ENCODE measurements at places on chromosomes 3 and 15.
A peak's percentile ranks its signal among the peaks of the same experiment; 100 is the strongest.

- DNase-seq: no peak
Observed at GRCh38 chr3:142787719-142788118, 63.9 kb downstream of the TRPC1 start.

DNA sequence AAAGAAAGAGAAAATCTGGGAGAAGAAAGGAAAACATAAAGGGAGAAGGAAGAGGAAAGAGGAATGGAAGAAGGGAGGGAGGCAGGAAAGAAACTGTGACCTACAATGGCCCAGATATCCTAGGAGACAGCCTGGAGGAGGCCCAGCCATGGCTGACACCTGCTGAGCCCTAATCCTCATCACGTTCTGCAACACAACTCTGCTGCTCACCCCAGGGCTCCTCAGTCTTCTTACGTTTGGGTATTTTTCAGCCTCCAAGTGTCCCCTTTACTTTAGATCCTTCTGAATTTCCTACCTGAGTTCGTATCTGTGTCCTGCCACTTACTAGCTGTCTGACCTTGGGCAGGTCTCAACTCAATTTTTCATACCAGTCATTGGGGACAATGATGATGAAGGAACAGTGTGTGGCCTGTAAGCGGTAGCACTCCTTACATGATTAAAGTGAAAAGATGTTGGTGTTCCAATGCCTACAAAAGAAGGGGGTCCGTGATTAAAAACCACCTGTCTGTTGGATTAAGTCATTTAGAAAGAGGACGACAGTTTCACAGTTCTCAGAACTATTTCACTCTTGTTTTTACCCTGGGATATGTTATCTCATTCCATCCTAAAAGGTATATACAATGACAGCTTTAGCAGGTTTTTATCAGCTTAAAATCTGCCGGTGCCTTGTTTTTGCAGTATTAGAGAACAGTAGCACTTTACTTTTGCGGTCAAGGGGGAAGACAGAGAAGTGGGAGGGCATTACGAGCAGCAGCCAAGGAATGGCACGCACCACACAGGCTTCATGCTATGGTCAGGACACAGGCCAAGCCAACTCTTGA lies 47.4 kb downstream of the CCR4 start:
- no peak for DNase-seq

DNA sequence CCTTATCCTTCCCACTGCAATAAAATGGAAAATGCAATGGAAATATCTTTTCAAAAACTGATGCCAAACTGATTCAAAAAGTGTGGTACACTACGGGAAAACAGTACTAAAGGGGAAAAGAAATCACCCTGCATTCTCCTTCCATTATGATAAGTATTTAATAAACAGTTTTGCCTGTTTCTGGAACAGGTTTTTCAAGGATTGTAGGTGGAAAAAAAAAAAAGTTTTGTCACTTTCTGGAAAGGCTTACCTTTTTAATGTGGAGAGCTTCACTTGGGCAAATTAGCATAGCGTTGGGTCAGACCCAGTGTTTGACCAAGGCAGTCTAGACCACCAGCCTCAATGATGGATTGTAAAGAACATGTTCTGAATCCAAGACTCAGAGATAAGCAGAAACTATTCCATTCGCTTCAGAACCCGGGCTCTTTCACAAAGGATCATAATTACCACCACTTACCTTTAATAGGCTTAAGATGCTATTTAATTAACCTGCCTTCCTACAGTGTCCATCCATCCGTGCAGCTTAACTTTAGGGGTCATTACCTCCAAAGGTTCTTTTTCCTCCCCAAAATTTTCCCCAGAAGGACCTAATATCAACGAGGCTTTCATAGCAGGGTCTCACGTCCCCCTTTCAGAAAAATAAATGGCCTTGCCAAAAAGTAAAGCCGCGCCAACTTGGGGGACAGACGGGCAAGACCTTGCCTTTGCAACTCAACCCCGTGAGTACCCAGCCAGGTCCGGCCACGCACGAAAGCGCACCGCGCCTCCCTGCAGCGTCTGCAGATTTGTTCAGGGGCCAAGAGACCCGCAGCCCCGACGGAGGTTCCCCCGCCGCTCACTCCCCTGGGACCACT lies 1.0 kb downstream of the DCBLD2 start:
- DNase-seq: peak; percentile 17

DNA sequence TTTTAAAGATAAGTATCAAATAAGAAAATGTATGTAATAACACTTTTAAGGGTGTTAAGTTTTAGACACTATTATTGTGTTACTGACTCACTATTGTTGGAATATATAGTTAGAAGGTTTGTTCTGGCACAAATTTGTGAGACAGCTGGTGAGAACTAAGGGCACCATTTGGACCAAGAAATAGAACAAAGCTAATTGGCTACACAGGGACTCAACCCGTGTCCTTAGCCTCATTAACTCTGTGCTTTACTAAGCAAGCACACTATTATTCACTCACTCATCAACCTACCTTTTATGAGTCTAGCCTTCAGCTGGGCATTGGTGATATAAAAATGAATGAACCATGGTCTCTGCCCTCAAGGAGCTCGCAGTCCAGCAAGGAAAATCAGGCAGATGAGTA lies 4.1 kb upstream of the UNC13C start:
- DNase-seq: no peak

- no peak for DNase-seq
Observed at GRCh38 chr3:124209426-124209825, 217.5 kb upstream of the ROPN1 start.

DNA sequence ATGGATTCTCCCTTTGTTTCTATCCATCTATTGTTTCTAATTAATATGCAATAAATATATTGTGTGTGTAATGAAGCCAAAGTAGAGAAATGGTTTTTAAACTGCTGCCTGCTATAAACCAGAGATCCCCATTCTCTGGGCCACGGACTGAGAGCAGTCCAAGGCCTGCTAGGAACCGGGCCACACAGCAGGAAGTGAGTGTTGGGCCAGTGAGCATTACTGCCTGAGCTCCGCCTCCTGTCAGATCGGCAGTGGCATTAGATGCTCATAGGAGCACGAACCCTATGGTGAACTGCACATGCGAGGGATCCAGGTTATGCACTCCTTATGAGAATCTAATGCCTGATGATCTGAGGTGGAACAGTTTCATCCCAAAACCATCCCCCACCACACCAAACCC lies 85.2 kb upstream of the POMGNT2 start:
- no peak for DNase-seq

GRCh38 chr3:47385007-47385406 lies 4.2 kb downstream of the PTPN23 start:
- no peak for DNase-seq

Measured in NCI-H1092 treated with DMSO at 0.1 percent for 48 hours (cell line).